Neural crest cell (in vitro differentiated cells): ENCODE measurements at places on chromosomes 4 and X. TPM values are rescaled to one million over a fixed set of nuclear protein-coding genes. Genes with fewer than 3 reads are reported as not detected.

DNA sequence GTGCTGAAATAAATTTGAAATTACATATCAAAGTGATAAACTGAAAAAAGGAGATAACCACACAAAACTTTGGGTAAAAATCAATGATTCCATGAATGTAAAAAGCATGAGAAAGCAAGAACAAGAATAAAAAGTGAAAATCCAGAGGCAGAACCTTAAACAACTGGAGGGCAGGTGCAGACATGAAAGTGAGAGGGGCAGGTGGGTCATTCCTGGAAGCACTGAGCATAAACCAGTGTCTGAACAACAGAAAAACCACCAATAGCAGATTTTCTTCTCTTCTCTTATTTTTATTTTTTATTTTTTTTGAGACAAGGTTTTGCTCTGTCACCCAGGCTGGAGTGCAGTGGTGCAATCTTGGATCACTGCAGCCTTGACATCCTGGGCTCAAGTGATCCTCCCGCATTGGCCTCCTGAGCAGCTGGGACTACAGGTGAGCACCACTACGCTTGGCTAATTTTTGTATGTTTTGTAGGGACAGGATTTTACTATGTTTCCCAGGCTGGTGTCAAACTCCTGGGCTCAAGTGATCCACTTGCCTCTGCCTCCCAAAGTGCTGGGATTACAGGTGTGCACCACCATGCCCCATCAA lies 46.8 kb upstream of the GPR78 start:
- H3K4me1 ChIP-seq: peaks cover 5% of the 10 kb centered on the region
- H3K27ac ChIP-seq: no peak overlapping the region
- peaks cover 4% of the 10 kb centered on the region for H3K27me3 ChIP-seq
- H3K36me3 ChIP-seq: no peaks in the 10 kb centered on the region

DNA sequence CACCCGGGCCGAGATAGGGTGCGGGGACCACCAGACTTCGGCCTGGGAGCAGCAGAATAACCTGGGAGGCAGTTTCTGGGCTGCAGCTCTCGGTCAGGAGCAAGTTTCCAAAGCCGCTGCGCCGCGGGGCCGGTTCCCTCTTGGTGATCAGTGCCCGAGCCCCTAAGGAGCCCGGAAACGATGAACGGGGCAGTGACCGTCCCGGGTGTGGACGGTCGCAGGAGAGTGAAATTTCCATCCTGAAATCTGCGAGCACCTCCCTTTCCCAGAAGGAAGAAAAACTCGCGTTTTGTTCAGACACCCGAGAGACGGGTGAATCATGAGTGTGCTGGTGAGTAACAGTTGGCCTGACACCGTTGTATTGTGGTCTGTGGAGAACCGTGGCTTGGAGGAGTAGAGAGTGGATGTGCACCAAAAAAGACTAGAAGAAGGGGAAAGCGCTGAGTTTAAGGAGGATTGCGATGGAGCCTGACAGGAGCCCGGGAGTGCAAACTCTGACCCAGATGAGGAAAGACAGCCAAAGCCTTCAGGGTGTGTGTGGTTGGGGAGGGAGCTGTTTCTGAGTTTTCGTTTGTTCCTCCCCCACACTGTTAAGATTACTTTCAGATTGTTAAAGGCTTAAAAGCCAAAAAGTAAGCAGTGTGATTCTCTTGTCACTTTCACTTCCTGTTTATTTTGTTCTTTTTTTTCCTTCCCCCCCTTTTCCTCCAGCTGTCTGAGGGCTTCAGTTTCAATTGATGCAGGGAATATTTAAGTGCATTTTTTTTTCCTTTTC lies 828 bp downstream of the MCUB start:
- H3K27ac ChIP-seq: no peak overlapping the region
- peak; percentile 20 for DNase-seq
- H3K27me3 ChIP-seq: peaks cover 3% of the 10 kb centered on the region

- peaks cover 10% of the 10 kb centered on the region for H3K4me1 ChIP-seq
- H3K27ac ChIP-seq: no peak overlapping the region
- no peak for DNase-seq
- H3K4me3 ChIP-seq: no peak overlapping the region
- H3K36me3 ChIP-seq: no peaks in the 10 kb centered on the region
- H3K27me3 ChIP-seq: no peaks in the 10 kb centered on the region
Measured at GRCh38 chr4:27267339-27267969, 406.8 kb downstream of the STIM2 start.

- H3K4me3 ChIP-seq: no peak overlapping the region
- no peaks in the 10 kb centered on the region for H3K36me3 ChIP-seq
- H3K27me3 ChIP-seq: no peaks in the 10 kb centered on the region
- DNase-seq: no peak
- H3K4me1 ChIP-seq: peaks cover 6% of the 10 kb centered on the region
- no peak overlapping the region for H3K27ac ChIP-seq
Measured at GRCh38 chr4:181792641-181793040, 450.6 kb upstream of the TENM3 start.

- H3K4me3 ChIP-seq: no peak overlapping the region
- no peaks in the 10 kb centered on the region for H3K27me3 ChIP-seq
- H3K27ac ChIP-seq: no peak overlapping the region
- DNase-seq: no peak
- H3K36me3 ChIP-seq: no peaks in the 10 kb centered on the region
Measured at GRCh38 chrX:3044196-3044595, 2.9 kb downstream of the ARSF start.

DNA sequence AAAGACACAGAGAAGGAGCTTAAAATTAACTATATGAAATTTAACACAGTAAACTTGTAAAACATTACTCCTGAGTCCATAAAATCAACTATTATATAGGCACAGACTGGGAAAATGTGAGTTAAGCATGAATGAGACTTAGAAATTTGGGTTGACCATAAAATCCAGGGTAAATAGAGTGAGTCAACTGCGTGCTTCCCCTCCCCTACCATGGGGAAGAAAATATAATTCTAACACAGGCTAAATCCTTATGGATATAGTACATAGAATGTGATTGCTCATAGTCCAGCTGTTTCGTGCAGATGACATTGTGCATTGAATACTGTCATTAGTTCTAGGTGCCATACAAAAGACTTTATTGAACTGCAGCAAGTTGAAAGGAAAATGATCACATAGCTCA lies 42.2 kb downstream of the KLHL5 start:
- H3K36me3 ChIP-seq: peaks cover 7% of the 10 kb centered on the region
- no peak overlapping the region for H3K4me3 ChIP-seq
- H3K4me1 ChIP-seq: peaks cover 5% of the 10 kb centered on the region
- no peaks in the 10 kb centered on the region for H3K27me3 ChIP-seq
- DNase-seq: no peak

DNA sequence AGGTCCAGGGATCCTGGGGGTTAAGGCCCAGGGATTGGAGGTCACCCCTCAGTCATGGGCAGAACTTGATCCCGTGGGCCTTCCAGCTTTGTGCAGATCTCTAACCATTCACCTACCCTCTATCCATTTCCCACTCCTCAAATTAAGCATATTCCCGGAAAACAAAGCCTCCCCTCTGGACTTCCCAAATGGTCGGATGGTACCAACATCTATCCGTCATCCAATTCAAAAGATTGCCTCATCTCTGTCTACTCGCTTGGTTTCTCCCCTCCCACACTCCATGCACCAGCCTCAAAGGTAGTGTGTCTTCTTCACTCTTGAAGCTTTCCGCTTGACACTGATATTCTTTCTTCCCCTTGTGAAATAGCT lies 473 bp upstream of the BCLAF3 start:
- H3K27ac ChIP-seq: no peak overlapping the region
- peak overlapping the region; percentile 73 for H3K4me3 ChIP-seq
- H3K27me3 ChIP-seq: no peaks in the 10 kb centered on the region
- peaks cover 7% of the 10 kb centered on the region for H3K4me1 ChIP-seq
- no peak for DNase-seq

- H3K36me3 ChIP-seq: no peaks in the 10 kb centered on the region
- no peak overlapping the region for H3K27ac ChIP-seq
- peaks cover 13% of the 10 kb centered on the region for H3K4me1 ChIP-seq
- no peak for DNase-seq
- no peak overlapping the region for H3K4me3 ChIP-seq
- H3K27me3 ChIP-seq: no peaks in the 10 kb centered on the region
Measured at GRCh38 chr4:40176602-40177001, 20.2 kb upstream of the RHOH start.

Gene GPR50
- total RNA-seq: 3.7 and 4.4 TPM in 2 replicates

Gene IL1RAPL1
- total RNA-seq: 2.7 and 2.9 TPM in 2 replicates

Gene DCAF4L1
- total RNA-seq: 0.20 and 0.26 TPM in 2 replicates

Gene VSIG4
- not detected in 2 replicates for total RNA-seq

Gene KIF4A
- total RNA-seq: 57.8 and 58.5 TPM in 2 replicates
